H1 (cell line): ENCODE measurements at places on chromosomes 12 and 14. TPM values are rescaled to one million over a fixed set of nuclear protein-coding genes. Genes with fewer than 3 reads are reported as not detected.
A peak's percentile ranks its signal among the peaks of the same experiment; 100 is the strongest.

The KLRC3 gene
- not detected in 2 replicates for total RNA-seq

DNA sequence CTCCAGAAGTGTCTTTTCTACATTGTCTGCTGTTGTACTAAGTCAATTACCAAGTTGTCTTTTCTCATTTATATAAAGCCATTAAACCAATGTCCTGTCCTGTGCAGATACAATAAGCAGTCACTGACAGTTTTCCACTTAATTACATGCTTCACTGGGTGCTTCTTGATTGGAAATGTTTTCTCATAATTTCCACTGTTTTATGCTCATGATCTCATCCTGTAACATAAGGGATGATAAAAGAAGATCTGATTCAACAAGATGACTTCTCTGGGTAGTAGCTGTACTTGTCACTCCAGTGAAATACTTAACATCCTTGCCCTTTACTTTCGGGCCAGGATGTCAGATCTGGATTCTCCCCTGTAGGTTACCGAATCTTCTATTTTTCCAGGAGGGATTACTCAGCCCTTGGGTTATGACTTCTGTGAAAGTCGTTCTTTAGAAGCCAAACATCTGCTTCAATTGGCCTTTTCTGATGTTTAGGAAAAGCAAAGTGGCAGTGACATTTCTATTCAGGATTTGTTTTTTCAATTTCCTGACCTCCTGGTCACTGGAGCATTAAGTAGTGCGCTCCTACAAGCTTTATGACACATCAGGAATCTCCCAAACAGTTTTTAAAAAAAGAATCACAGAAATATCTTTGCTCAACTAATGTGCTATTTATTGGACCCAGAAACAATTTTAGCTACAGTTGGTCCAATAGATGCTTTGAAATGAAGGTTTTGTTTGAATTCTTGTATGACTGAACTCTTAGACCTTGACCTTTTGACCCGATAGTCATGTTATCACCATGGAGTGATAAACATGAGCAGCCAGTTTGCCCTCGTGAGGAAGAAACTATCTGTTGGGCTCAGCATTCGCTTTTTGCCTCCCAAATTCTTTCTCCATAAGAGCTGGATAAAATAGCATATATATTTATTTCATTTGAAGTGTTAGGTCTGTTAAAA lies 234.5 kb upstream of the SSTR1 start:
- no peak for DNase-seq

GRCh38 chr14:71264260-71264659 lies 357.0 kb downstream of the PCNX1 start:
- DNase-seq = no peak

DNA sequence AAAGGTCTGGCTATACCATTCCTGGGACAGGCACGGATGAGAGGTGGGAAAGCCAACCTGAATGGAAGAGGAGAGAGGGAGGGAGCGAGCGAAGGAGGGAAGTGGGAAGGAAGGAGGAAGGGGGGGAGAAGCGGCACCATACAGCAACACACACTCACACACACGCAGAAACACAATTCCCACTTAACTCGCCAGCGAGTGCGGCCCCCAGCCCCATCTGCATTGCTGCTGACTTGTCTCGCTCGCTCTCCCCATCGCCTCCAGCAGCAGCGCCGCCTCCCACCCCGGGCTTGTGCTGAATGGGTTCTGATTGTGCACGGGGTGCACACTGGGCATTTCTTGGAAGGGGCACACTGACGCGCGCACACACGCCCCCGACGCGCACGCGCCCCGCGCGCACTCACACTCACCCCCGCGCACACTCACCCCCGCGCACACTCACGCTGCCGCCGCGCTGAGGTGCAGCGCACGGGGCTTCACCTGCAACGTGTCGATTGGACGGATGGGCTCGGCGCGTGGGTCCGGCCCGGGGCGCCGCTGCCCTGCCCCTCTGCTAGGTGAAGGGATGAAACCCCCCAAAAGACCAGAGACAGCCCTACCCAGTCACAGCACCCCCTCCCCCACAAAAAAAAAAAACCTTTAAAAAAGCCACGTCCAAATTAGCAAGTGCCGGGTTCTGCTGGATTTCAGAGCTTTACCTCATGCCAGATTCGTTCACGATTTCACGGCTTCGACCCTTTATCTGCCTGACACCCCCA lies 685 bp downstream of the GRIN2B start:
- DNase-seq = peak; percentile 65

GRCh38 chr14:84228702-84229101 lies 1301.2 kb upstream of the FLRT2 start:
- DNase-seq = no peak

GRCh38 chr14:53295985-53296582 lies 143.0 kb upstream of the DDHD1 start:
- no peak for DNase-seq

- no peak for DNase-seq
These were observed 7.4 kb downstream of the ASCL1 start for GRCh38 chr12:102964872-102965271.
